ENCODE measurements at places on chromosomes 1 and 21.
A peak's percentile ranks its signal among the peaks of the same experiment; 100 is the strongest.

GRCh38 chr1:209207701-209208286 lies 375.7 kb upstream of the CAMK1G start:
- peak; percentile 30 for DNase-seq

GRCh38 chr1:5497503-5497902 lies 494.7 kb downstream of the NPHP4 start:
- no peak for DNase-seq

GRCh38 chr1:36136535-36136934 lies 11.5 kb upstream of the COL8A2 start:
- peak; percentile 83 for DNase-seq

DNA sequence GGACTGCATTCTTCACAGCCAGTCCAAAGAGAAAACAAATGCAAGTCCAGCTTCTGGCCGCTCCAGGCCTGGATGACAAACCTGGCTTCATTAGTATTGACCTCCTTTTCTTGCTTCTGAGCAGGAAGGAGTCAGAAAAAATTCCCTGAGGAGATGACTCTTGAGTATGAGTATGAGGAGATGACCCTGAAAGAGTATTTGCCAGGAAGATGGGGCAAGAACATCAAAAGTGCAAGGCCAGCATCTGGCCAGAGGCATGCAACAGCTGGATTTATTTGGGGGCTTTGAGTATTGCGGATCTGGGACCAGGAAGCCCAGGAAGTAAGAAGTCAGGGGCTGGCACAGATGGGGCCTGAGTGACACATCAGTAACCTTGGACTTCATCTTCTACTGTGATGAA lies 113.9 kb downstream of the GLIS1 start:
- peak; percentile 74 for DNase-seq

GRCh38 chr1:84272401-84272800 lies 29.1 kb upstream of the SAMD13 start:
- DNase-seq = no peak
